ENCODE measurements at places on chromosomes 5 and 9.

- DNase-seq: no peak
These were observed 58.2 kb downstream of the EXOSC2 start for GRCh38 chr9:130751631-130752355.

GRCh38 chr5:67976891-67977601 is 238.5 kb upstream of the PIK3R1 start:
- DNase-seq: no peak

GRCh38 chr5:14086261-14086660 is 56.9 kb upstream of the TRIO start:
- DNase-seq: peak; percentile 39

DNA sequence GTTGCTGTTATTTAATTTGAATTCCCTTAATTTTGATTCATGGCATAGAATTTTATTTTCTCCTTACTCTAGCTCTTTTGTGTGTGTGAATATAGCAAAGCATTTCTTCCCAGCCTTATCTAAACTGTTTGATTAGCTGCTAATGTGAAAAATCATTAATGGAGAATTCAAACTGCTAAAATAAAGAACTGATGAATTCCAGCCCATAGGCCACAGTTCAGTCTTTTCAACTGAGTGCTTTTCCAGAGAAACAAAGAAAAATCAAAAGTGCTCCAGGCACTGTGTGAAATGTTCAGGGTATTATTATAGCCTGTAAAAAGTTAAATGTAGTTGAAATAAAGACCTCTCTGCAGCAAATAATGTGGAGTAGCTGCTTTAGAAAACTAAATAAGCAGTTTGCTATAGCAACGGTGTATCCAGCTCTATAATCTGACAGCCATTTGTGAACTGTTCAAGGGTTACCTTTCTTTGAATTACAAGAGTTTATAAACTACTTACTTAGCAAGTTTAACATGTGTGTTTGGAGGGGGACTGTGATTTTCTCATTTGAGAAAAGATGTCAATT is 123.8 kb downstream of the GIN1 start:
- DNase-seq: no peak

GRCh38 chr9:129322022-129322621 is 144.1 kb upstream of the IER5L start:
- no peak for DNase-seq

- DNase-seq: no peak
These were observed 150.7 kb upstream of the IRX2 start for GRCh38 chr5:2902186-2902585.

DNA sequence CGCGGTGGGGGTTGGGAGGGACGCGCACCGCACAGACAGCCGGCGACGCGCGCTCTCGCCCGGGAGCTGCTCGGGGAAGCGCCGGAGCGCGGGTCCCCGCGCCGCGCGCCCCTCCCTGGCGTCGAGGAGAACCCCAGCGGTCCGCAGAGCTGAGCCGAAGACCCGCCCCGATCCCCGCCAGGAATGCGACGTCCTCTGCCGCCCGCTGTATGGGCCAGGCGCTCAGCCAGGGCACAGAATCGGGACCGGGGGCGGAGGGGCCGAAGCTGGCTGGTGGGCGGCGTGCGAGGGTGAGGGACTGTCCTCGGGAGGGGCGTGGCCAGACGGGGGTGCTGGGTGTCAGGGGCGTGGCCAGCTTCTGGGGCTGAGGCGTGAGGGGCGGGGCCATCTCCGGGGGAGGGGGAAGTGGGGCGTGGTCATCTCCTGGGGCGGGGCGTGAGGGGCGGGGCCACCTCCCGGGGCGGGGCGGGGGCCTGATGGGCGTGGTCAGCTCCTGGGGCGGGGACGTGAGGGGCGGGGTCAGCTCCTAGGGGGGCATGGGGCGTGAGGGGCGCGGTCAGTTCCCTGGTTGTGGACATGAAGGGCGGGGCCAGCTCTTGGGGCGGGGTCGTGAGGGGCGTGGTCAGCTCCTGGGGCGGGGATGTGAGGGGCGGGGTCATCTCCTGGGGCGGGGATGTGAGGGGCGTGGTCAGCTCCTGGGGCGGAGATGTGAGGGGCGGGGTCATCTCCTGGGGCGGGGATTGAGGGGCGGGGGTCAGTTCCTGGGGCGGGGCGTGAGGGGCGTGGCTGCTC is 965 bp downstream of the PTGDS start:
- DNase-seq: peak; percentile 61

- DNase-seq: no peak
These were observed 5.4 kb upstream of the PITX1 start for GRCh38 chr5:135039271-135040033.

GRCh38 chr9:4506490-4506889 is 16.2 kb downstream of the SLC1A1 start:
- no peak for DNase-seq

- peak; percentile 62 for DNase-seq
These were observed 74.4 kb downstream of the GLIS3 start for GRCh38 chr9:4225291-4226028.

GRCh38 chr5:153796527-153796926 is 242.2 kb downstream of the FAM114A2 start:
- DNase-seq: no peak

- peak; percentile 65 for DNase-seq
These were observed 12.4 kb downstream of the CDC37L1 start for GRCh38 chr9:4691795-4692194.

DNA sequence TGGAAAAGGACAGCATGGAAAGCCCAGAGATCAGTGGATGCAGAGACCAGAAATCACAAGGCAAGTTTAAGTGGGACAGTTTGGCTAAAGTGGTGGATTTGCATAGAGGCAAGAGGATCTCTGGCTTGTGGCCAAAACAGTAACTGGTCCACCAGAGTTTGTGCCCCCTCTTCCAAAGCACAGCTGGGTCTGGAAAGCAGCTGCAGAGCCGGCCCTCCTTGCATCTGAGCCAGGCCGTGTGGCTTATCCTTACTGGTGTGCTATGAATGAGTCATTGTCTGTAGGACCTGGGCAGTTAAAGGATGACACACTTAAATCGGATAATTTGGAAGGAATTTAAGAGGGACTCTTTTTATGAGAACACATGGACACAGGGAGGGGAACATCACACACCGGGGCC is 146.6 kb downstream of the PIP5K1B start:
- no peak for DNase-seq

- peak; percentile 82 for DNase-seq
These were observed at the start of gene PPIC for GRCh38 chr5:123036391-123037103. PPIC (minus strand) TSS chr5:123036725; CDS start chr5:123036625, 100 bp downstream.

DNA sequence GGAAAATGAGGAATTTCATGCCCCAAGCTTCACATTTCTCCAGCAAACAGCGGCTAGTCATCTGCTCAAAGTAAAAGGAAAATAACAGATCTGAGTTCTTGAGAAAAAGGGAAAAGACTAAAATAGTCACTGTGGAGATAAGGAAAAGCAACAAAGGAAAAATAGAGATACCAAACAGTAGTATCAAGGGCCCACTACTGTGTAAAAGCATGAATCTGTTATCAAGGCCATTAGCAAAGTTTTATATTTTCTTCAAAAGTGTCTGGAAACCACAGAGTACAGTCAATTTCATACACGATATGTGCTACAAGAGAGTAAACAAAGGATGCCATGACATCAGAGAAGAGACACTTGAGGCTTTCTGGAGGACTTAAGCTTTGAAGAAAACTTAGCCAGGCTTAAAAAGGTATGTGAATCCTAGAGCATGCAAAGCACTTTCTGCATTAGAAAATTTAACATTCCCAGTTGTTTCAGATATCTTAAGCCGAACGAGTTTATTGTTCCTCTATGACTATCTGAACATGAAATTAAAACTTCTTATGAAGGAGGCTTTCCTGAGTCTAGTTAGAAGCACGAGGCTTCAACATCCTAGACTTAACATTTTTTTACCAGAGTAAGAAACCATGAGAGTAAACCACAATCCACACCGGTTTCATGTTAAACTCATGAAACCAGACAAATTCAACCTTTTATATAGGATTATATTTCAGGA is 1.2 kb downstream of the TTC33 start:
- peak; percentile 53 for DNase-seq

DNA sequence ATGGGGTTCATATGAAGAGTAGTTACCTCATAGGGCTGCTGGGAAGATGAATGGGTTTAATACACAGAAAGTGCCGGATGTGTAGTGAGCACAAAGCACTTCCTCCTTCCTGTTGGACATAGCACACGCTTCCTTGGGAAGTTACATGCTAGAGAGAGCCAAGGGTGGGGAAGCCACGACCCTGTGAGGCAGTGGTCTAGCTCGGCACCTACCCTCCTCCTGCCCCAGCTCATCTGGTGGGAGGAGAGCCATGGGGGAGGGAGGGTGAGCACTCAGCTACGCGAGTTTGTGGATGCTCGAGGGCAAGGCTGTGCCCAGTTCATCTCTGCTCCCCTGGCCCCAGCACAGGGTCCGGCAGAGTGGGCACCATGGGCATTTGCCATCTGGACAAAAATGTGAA is 43.6 kb upstream of the NEK6 start:
- DNase-seq: no peak

DNA sequence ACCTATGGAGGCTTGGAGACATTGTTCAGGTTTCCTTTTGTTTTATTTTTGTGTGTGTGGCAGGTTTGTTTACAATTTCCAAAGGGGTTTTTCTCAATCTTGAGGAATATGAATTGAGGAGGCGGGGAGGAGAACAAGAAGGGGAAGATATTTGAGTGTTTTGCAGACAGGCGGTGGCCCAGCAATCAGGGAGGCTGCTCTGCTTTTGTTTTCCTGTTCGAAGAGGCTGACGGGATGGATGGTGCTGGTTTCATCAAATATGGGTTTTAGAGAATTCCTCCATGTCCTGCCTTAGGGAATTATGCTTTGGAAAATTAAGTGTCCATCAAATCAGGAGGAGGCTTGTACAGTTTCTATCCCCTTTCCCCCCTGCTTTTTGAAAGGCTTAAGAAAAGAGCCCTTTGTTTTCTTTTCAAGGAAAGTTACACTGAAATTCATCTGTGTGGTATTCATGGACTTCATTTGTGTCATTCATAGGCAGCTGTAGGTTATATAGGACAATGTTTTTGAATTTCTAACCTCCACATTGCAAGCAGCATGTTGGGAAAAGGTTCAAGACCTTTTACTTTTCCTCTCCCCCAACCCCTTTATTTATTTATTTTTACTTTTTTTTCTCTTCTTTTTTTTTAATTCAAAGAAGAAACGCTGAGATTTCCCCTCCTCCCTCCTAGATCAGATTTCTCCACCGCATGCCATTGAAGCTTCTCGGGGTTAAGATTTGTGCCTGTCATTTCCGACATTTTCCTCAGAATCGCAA is 107.4 kb downstream of the ZNF462 start:
- no peak for DNase-seq
